ENCODE measurements at places on chromosomes 16 and 17.

- no peak for DNase-seq
Observed at GRCh38 chr16:67718668-67719047, 458 bp downstream of the GFOD2 start.

DNA sequence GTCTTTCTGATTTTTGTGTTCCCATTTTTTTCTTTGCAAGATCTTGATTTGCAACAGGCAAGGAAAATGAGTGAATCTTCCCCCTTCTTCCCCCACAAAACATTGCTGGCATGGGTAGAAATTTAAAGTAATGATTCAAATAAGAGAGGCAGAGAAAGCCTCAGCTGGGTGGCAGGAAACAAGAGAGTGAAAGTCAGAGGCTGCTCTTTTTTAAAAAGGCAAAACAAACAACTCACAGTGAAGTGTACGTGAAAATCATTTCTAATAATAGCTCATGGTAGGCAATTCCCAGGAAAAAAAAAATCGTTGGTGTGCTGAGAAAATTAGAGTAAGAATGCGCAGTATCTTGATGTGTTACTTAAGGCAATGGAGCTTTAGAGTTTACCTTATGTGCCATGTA is 229.5 kb downstream of the FTO start:
- DNase-seq, result no peak

DNA sequence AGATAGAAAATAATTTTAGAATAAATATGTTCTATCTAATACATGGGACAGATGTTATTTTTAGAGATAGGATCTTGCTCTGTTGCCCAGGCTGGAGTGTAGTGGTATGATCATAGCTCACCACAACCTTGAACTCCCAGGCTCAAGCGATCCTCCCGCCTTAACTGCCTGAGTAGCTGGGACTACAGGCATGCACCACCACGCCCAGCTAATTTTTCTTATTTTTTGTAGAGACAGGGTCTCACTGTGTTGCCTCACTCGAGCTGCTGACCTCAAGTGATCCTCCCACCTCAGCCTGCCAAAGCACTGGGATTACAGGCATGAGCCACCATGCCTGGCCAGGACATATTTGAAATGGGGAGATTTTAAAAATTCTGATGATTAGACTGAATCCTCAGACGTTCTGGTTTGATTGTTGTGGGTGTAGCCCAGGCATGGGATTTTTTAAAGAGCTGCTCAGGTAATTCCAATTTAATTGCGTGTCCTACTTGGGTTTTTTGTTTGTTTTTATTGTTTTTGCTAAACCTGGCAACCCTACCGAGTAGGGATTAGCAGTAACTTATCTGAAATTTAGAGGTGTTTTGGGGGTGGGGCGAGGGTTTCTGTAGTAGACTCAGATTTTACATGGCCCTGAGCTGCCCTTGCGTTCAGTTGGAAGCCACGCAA is 142.9 kb downstream of the RAB11FIP4 start:
- DNase-seq, result peak; percentile 91

DNA sequence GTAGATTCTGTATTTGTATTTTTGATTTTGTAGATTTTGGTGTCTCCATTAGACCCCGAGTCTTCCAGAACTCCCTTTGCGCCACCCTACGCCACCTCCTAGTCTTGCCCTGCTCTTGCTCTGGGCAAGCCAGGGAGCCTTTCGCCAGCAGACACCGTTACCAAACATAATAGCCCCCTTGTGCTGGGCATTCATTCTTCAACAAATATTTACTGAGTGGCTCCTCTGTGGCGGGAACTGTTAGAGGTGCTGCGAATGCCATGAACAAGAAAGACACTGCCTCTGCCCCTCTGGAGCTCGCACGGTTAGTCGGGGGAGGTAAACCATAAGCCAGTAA is 841 bp upstream of the GPT2 start:
- DNase-seq, result no peak

GRCh38 chr16:26598061-26598460 is 468.7 kb upstream of the C16orf82 start:
- DNase-seq, result no peak

GRCh38 chr17:7651097-7651664 is 455 bp downstream of the ATP1B2 start:
- no peak for DNase-seq

GRCh38 chr17:50871364-50871763 is 5.2 kb upstream of the TOB1 start:
- no peak for DNase-seq

GRCh38 chr17:48792033-48792798 is 24.8 kb downstream of the TTLL6 start:
- DNase-seq, result no peak

DNA sequence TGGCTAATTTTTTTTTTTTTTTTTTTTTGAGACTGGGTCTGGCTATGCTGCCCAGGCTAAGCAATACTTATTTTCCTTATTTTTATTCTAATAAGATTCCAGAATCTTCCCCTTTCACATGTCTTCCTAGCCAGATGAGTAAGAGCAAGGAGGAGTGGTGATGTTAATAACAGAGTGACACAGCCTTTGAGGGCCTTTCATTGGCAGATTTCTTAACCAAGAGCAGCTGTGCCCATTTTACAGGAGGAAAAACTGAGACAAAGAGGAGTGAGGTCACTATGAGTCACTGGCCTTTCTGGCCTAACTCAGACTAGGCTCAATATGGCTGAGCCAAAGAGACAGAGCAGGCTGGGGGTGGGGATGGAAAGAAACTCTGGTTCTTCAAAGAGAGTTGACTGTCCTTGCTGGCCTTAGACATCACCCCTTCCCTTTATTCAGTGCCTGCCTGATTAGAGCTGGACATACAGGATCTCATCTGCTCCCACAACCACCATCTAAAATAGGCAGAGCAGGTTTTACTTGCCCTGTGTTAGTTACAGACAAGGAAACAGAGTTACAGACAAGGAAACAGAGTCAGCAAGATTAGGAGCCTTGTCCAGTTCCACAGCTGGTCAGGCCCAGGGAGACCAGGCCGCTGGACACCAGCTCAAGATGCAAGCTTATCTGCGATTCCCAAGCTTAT is 50.0 kb upstream of the TOB1 start:
- no peak for DNase-seq

DNA sequence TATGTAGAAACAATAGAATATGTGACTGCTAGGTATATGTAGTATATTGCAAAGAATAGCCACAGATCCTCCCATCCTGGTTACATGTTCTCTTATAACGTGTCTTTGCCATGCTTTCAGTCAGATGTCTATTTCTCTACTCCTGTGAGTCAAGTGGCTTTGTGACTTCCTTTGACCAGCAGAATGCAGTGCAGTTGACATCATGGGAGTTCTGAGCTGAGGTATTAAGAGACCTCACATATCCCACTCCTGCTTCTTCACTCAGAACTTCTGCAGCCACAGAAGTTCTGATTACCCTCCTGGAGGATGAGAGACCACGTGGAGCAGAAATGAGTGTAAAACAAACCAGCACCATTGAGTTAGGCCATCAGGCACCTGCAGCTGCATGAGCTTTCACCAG is 222.5 kb downstream of the PRKCA start:
- DNase-seq, result no peak

GRCh38 chr16:47395733-47396498 is 64.9 kb downstream of the ITFG1 start:
- no peak for DNase-seq

GRCh38 chr17:69375229-69375628 is 39.3 kb upstream of the MAP2K6 start:
- DNase-seq, result no peak

DNA sequence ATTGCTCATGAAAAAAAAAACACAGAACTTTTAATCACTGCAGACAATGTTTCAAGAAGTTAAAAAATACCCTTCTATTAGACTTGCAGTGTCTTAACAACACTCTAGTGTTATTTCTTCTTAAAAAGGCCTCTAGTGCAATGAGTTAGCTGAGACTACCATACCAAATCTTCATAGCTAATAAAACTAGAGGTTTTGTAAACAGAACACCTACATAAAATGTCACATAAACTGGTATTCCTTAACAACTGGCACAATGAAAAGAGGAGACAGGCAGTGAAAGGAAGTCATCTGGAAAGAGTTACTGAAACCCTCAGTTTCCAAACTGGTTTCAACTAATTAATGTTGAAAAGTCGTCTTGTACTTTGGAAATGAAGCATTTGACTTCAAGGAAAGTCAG is 394.2 kb upstream of the PMFBP1 start:
- DNase-seq, result no peak

DNA sequence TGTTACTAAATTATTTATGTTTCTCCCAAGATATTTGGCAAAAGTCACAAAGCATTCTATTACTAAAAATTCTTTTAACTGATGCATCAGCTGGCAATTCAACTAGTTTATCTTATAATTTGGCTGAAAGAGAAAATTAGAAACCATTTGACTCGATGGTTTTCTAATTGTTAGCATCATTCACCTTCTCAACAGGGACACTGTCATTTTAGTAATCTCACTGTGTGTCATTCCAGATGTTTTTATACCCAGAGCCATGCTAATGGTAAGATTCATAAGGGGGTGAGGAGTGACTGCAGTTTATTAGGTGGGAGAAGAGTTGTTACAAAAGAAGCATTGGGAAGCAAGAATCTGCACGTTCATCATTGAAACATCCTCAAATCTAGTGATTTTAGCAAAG is 124.9 kb downstream of the ABCA8 start:
- DNase-seq, result no peak

Measured in umbilical cord (tissue), 2 donors.